ENCODE measurements at places on chromosomes 12 and 14. TPM values are rescaled to one million over a fixed set of nuclear protein-coding genes. Genes with fewer than 3 reads are reported as not detected.
A peak's percentile ranks its signal among the peaks of the same experiment; 100 is the strongest.

DNA sequence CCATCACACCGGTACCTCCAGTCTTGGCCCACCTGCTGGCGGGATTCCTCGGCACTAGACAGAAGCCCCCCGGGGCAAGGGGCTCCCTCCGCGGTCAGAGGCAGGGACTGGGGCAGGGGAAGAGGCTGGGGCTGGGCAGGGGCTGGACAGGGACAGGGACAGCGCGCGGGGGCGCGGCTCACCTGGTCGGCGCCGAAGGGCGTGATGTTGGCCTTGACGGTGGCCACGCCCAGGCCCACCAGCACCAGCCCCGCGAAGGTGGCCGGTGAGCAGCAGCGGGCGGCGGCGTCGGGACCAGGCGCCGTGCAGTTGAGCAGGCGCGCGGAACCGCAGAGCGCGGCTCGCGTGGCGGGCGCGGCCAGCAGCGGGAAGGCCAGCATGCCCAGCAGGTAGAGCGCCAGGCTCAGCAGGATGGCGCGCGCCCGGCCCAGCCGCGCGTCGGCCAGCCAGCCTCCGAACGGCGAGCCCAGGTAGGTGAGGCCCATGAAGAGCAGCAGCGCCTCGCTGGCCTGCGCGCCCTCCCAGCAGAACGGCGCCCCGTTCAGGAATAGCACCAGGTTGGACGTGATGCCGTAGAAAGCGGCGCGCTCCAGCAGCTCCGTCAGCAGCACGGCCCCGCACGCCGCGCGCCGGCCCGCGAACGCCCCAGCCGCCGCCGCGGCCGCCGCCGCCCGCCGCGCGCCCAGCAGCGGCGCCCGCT is 392 bp downstream of the SLC15A4 start:
- DNase-seq, result no peak

- DNase-seq, result no peak
Measured at GRCh38 chr12:123990511-123990910, 17.5 kb downstream of the ZNF664 start.

DNA sequence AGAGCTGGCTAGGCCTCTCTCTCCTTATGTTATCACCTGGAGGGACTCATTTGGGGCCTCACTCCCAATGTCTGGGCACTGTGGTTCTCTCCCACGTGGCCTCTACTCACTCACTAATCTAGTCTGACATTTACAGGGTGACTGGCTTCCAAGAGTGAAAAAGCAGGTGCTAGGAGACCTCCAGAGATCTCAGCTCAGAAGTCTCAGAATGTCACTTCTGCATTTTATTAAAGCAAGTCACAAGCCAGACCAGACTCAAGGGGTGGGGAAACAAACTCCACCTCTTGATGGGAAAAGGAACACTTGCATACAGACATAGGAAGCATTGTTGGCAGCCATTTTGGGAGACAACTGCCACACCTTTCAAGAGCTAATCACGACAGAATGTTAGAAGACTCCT is 175.9 kb downstream of the MON2 start:
- DNase-seq, result no peak

Gene KRT83
- total RNA-seq, result not detected

Gene FAIM2
- 7.4 TPM for total RNA-seq

Gene EML5
- 7.0 TPM for total RNA-seq

- DNase-seq, result no peak
Measured at GRCh38 chr14:55892906-55893305, 225.3 kb upstream of the PELI2 start.

DNA sequence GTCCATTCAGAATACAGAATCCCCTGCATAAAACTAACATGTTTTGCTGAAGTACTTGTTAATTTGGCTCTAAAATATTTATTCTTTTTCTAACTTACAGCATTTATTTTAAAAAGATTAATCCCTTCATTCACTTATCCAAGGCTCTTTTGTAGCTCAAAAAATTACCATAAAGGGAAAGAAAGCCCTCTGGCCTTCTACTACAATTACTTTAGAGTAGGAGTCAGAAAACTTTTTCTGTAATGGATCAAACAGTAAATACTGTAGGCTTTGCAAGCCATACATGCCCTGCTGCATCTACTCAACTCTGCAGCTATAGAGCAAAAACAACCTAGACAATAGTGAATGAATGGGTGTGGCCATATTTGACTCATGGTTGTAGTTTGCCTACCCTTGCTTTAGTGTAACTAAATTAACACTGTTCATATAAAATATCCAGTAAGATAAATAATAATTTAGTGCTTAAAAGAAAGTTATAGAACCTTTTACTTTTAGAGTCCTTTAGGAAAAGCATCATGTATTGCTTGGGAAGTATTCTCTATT is 74.2 kb upstream of the ZFP36L1 start:
- DNase-seq, result no peak

GRCh38 chr12:11812241-11812585 is 162.7 kb downstream of the ETV6 start:
- DNase-seq, result no peak

DNA sequence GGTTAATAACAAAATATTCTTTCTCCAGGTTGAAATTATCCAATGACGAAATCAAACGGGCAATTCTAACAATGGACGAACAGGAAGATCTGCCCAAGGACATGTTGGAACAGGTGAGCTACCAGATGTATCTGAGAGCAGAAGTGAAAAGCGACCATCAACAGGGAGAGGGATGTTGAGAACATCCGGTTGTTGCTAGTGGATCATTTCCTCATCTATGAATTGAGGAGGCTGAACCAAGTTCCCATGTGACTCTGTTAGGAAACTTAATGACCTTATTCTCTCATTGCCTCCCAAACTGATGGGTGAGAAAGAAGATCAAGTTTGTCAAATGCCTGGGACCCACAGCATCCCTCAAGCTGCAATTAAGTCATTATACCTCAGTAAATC is 117.7 kb downstream of the GPR135 start:
- no peak for DNase-seq

DNA sequence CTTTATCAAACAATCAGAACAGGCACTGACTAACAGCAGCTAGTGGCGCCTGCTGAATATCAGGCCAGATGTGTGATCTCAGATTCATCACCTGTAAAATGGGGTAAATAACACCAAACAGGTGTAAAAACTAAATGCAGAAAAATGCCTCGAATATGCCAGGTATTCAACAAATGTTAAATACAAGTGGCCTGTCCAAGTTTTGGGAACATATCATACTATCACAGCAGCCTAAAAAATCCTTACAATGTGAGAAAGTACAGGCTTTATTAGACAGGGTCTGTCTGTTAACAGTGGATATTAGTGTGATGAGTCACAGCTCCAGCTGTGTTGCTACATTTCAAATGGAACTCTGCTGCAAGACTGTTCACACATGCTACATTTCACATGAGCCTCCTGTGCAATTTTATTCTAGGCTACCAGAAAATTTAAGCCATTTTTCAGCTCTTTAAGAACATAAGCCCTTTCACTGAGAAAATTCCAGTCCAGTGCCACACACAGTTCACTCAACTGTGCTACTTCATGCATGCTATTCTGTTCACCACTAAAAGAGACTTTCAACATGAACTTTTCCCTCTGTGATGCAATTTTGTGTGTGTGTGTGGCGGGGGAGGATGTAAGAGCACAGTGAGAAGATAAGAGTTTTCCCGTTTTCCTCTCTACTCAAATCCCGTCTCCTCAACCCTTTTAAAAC is 56.7 kb downstream of the MSRB3 start:
- DNase-seq, result peak; percentile 40

DNA sequence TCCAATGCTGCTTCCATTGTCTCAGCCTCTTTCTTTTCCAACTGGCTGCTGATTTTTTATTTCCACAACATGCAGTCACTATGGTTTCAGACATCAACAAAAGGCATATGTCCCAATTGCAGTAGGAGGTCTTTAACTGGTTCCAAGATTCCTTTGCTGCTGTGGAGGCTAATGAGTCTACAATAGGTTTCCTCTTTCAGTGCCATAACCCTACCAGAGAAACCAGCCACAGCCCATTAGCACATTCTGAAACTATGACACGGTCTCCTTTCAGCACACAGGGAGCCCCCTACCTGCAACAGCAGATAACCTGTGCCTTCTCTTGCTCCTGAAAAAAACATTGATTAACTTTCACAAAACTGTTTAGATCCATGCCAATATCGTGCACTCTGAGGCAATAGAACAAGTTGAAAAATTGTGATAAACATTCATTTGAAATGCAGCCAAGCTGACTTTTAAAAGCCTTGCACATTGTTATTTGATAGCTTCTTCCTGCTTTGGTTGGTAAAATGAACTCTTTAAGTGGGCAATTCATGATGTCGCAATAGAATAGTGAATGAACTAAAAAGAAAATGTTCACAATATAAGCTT is 32.4 kb downstream of the PLEKHG7 start:
- DNase-seq, result no peak

- DNase-seq, result no peak
Measured at GRCh38 chr12:66636771-66637170, 42.1 kb downstream of the GRIP1 start.

Gene FSCB
- total RNA-seq, result 0.90 TPM

- DNase-seq, result no peak
Measured at GRCh38 chr12:123900871-123901376, 71.7 kb downstream of the CCDC92 start.

Gene BHLHE41
- 3.5 TPM for total RNA-seq

DNA sequence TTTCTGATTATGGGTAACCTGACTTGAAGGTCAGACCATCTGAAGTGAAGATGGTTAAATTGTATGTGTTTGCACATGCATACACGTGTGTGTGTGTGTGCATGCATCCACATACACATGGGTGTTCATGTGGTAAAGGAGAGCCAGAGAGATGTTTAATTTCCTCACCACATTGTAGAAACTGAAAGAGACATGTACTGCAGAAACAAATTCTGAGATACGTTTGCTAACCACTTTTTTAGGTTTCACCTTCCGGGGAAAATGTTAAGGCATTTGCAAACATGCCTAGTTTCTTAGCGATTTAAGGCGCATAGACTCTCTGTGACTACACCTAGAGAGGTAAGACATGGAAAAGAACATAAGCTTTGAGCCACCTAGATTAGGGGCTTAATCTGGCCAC is 362.9 kb downstream of the RAD51B start:
- DNase-seq, result no peak

- DNase-seq, result no peak
Measured at GRCh38 chr12:47387994-47388393, 308.2 kb upstream of the AMIGO2 start.

Gene PRR4
- 4.4 TPM for total RNA-seq

Gene RNASE4
- total RNA-seq, result 39.5 TPM

DNA sequence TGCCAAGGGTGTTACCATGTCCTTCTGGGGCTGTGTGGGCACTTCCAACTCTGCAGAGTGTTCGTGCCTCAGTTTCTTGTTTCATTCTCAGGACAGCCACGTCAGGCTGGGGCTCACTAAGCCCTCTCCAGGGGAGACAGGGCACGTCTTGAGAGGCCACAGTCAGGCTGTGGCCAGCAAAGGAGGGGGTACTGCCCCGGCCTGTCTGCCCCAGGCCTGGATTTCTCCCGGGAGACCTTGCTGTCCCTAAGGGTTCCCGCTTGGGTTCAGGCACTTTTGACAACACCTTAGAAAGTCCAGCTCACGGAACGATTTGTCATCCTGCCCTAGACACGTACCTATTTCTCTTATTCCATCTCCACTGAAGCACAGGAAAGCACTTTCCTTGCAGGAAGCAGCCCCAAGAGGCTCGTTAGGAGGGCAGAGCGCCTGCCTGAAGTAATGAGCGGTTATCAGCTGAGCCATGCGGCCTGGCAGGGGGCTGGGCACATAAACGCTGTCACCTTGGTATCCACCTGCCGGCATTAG is 290.4 kb upstream of the RTL1 start:
- DNase-seq, result no peak

DNA sequence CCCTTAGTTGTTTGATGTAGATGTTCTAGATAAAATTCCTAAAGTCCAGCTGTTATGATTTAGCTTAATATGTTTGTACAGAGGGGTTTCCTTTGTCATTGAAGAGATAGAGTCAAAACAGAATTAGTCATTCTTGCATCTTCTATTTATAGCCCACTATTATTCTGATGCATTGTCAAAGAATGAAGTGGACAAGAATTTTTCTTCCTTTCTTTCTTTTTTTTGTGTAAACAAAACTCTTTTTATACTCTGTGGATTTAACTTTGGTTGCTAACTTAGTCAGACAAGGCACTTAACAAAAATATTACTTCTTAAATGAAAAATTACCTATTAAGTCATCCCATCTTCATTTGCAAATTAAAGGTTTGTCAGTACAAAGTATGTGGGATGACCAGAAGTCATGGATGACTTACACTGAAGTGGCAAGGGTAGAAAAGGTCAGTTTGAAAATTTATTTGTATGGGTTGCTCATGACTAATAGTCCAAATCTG is 215.6 kb upstream of the DDHD1 start:
- no peak for DNase-seq

Gene CLEC2A
- total RNA-seq, result not detected

All from urinary bladder (tissue), 4 donors.